Kidney (tissue), 22 donors: ENCODE measurements at places on chromosomes 12 and 14. TPM values are rescaled to one million over a fixed set of nuclear protein-coding genes. Genes with fewer than 3 reads are reported as not detected.

- no peaks in the 10 kb centered on the region for H3K27me3 ChIP-seq
- H3K4me3 ChIP-seq, result no peak overlapping the region
- H3K4me1 ChIP-seq, result no peaks in the 10 kb centered on the region
These were observed 10.7 kb downstream of the DHRS2 start for GRCh38 chr14:23646648-23647549.

GRCh38 chr14:22143363-22143762 lies 445.7 kb downstream of the DAD1 start:
- H3K36me3 ChIP-seq, result no peaks in the 10 kb centered on the region
- DNase-seq, result no peak
- no peak overlapping the region for H3K4me3 ChIP-seq
- no peaks in the 10 kb centered on the region for H3K4me1 ChIP-seq

Gene CLECL1
- 2.1 TPM for total RNA-seq

- H3K36me3 ChIP-seq, result no peaks in the 10 kb centered on the region
- H3K27me3 ChIP-seq, result no peaks in the 10 kb centered on the region
- DNase-seq, result no peak
- H3K4me3 ChIP-seq, result no peak overlapping the region
These were observed 7.0 kb downstream of the RNASE10 start for GRCh38 chr14:20512177-20512905.

DNA sequence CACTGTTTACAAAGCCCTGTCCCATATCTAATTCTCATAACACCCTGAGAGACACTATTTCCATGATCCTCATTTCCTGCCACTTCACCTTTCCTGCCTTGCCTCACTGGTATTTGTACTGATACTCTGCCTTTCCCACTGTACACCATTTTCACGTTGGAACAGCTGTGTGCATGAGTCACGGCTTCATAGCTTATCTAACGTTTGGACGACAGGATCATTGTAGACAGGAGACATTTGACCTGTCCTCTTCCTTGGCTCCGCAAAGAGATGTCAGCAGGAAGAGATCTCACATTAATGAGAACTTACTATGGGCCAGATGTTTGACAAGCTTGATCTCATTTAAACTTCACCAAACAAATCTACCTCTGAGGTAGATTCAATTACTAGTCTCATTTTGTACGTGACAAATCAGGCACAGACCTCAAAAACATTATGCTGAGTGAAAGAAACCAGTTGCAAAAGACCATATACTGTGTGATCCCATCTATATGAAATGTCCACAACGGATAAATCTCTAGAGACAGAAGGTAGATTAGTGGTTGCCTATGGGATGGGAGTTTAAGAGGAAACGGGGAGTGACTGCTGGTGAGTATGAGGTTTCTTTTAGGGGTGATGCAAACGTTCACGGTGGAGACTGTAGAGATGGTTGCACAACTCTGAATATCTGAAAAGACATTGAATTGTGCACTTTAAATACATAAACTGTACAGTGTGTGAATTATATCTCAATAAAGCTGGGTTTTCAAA lies 71.2 kb downstream of the KCNK13 start:
- no peak overlapping the region for H3K4me3 ChIP-seq
- no peak overlapping the region for H3K27ac ChIP-seq
- no peaks in the 10 kb centered on the region for H3K4me1 ChIP-seq

- no peak overlapping the region for H3K4me3 ChIP-seq
- DNase-seq, result no peak
- H3K27me3 ChIP-seq, result no peaks in the 10 kb centered on the region
- H3K4me1 ChIP-seq, result no peaks in the 10 kb centered on the region
These were observed 18.8 kb upstream of the RCOR1 start for GRCh38 chr14:102573591-102574046.

DNA sequence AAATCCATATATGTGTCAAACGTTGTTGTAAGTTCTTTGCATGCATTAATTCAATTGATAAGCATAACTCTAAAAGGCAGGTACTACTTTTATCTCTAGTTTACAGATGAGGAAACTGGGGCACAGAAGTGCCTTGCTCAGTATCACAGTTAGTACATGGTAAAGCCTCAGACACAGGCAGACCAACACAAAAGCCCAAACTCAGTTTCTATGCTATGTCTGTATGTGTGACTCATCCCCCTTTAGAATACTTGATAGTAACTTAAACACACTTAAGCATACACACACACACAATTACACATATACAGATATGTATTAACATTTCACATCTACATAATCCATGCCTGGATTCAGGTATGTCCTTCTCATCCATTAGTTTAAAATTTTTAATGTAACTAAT lies 88.0 kb downstream of the EPS8 start:
- DNase-seq, result no peak
- peak overlapping the region; percentile 3 for H3K27ac ChIP-seq
- H3K4me1 ChIP-seq, result no peaks in the 10 kb centered on the region
- H3K4me3 ChIP-seq, result no peak overlapping the region

- no peak for DNase-seq
- H3K4me1 ChIP-seq, result no peaks in the 10 kb centered on the region
- H3K36me3 ChIP-seq, result no peaks in the 10 kb centered on the region
- no peak overlapping the region for H3K4me3 ChIP-seq
- no peak overlapping the region for H3K27ac ChIP-seq
These were observed 668.8 kb downstream of the NRXN3 start for GRCh38 chr14:78838959-78839358.

Gene SLC41A2
- 27.6 TPM for total RNA-seq

DNA sequence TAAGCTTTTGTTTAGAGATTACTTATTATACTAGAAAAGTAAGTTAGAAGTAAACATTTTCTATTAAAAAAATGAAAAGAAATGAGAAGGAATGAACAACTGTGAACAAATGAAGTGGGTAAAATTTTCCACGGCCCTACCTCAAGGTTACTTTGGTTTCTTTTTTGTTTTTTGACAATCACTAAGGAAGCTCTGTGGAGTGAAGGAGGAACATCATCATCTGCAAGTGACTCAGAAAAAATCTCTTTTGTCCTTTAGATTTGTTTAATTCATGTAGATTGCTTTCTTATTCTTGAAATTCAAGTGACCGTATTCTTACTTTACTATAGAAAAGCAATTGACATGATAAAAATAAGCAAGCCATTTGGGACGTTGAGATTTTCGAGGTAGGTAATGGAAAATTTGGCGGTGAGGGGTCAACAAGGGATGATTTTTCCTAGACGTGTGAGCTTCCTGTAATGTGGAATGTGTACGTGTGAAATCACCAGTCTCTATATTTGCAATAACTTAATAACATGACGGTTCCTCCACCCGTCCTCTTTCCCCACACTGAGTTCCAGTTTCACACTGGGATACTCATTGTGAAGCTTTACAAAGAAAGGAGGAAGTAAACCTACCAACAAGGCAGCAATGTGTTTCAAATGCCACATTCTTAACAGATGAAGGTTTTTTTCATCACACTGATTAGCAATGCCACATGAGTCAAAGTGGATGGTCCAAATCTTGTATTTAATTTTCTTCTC lies 62.3 kb upstream of the EGLN3 start:
- no peaks in the 10 kb centered on the region for H3K4me1 ChIP-seq
- no peaks in the 10 kb centered on the region for H3K36me3 ChIP-seq
- no peak for DNase-seq
- H3K4me3 ChIP-seq, result no peak overlapping the region
- no peaks in the 10 kb centered on the region for H3K27me3 ChIP-seq
- no peak overlapping the region for H3K27ac ChIP-seq

DNA sequence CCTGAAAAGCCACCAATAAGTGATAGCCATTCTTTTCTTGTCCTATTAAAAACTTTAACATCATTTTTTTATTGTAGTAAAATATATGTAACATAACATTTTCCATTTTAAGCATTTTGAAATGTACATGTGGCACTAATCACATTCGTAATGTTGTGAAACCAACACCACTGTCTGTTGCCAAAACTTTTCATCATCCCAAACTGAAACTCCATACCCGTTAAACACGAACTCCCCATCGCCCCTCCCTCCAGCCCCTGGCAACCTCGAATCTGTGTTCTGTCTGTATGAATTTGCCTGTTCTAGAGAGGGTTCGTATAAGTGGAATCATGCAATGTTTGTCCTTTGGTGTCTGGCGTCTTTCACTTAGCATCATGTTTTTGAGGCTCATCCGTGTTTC lies 75.9 kb downstream of the CCDC92 start:
- H3K27me3 ChIP-seq, result no peaks in the 10 kb centered on the region
- no peaks in the 10 kb centered on the region for H3K4me1 ChIP-seq
- H3K4me3 ChIP-seq, result no peak overlapping the region
- no peaks in the 10 kb centered on the region for H3K36me3 ChIP-seq
- no peak for DNase-seq
- H3K27ac ChIP-seq, result no peak overlapping the region

DNA sequence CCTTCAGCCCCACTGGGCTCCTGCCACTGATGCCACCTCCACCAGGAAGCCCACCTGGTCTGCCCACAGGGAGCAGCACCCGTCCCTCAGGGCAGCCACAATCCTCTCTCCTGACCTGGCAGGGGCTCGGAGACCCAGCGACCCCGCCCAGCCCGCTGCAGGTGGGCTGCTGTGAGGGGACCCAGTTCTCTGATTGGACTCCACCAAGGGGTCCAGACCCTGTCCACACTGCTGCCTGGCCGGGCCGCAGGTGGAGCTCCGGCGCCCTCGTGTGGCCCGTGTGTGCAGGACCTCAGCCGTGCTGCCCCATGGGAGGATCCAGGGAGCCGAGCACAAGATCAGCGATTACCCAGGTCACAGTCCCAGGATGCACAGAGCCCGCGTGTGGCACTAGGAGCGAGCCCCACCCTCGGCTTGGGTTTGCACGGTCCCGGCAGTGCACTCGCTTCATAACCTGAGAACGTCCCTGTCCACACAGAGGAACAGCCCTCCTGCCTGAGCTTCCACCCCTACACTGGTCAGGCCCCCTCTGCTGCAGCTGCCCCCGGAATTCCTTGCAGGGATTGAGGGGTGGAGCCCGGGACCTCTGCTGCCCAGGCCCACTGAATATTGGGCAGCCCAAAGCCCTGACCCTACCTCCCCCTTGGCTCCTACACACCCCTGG lies 35.4 kb upstream of the TMEM179 start:
- H3K27me3 ChIP-seq, result no peaks in the 10 kb centered on the region
- H3K36me3 ChIP-seq, result no peaks in the 10 kb centered on the region
- DNase-seq, result peak; percentile 81

GRCh38 chr14:99230208-99231151 lies 41.5 kb downstream of the BCL11B start:
- peak; percentile 42 for DNase-seq
- H3K27ac ChIP-seq, result no peak overlapping the region
- H3K36me3 ChIP-seq, result no peaks in the 10 kb centered on the region
- no peak overlapping the region for H3K4me3 ChIP-seq

DNA sequence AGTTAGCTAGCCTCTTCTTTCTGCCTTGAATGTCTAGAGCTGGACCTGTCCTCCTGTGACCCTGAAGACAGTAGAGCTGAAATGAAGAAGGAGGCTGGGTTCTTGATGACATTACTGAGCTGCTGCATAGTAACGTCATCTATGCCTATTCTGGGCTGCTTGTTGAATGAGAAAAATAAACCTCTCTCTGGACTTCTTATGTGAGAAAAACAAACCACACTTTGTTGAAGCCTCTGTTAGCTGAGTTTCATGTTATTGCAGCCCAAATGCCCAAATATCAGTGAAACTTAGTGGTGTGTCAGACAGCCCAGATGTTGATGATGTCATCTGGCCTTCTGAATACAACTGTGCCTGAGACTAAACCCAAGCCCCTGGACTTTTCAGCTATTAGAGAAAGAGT lies 67.0 kb upstream of the MAX start:
- H3K4me1 ChIP-seq, result no peaks in the 10 kb centered on the region
- no peaks in the 10 kb centered on the region for H3K36me3 ChIP-seq
- H3K27ac ChIP-seq, result no peak overlapping the region
- H3K27me3 ChIP-seq, result no peaks in the 10 kb centered on the region

GRCh38 chr12:56034586-56035332 lies 7.0 kb upstream of the RPS26 start:
- no peak for DNase-seq
- H3K27ac ChIP-seq, result no peak overlapping the region
- H3K4me3 ChIP-seq, result no peak overlapping the region
- H3K27me3 ChIP-seq, result no peaks in the 10 kb centered on the region
- peaks cover 10% of the 10 kb centered on the region for H3K36me3 ChIP-seq

DNA sequence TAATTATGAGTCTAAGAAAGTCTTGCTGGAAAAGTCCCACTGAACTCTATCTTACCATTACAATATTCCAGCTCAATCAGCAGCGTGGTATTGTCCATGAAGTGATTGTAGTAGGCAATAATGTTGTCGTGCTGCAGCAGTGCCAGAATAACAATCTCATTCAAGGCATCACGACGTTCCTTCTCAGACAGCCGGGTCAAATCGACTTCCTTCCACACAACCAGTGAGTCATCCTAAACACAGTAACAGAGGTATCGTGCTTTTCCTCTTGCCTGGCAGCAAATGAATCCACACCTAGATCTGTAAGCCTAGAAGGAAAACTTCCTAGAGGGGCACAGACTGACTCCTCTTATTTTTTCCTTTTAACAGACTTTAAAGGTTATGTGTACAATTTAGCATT lies 2.9 kb downstream of the NEK9 start:
- no peak overlapping the region for H3K4me3 ChIP-seq
- no peak overlapping the region for H3K27ac ChIP-seq
- H3K36me3 ChIP-seq, result peaks cover 21% of the 10 kb centered on the region
- no peaks in the 10 kb centered on the region for H3K4me1 ChIP-seq

GRCh38 chr12:104303538-104304151 lies at the start of gene EID3:
TSS of gene EID3 (plus strand) at chr12:104303739. CDS start at chr12:104303935, 196 bp downstream.
- H3K4me1 ChIP-seq, result peaks cover 13% of the 10 kb centered on the region
- H3K27me3 ChIP-seq, result no peaks in the 10 kb centered on the region
- H3K4me3 ChIP-seq, result peak within 1 kb of the TSS; percentile 64
- peak within 1 kb of the TSS; percentile 83 for H3K27ac ChIP-seq

GRCh38 chr12:105570944-105571343 lies 240.5 kb downstream of the C12orf75 start:
- no peak overlapping the region for H3K4me3 ChIP-seq
- H3K4me1 ChIP-seq, result no peaks in the 10 kb centered on the region
- no peaks in the 10 kb centered on the region for H3K36me3 ChIP-seq
- no peak overlapping the region for H3K27ac ChIP-seq

GRCh38 chr14:84234281-84234680 lies 1295.7 kb upstream of the FLRT2 start:
- DNase-seq, result no peak
- no peaks in the 10 kb centered on the region for H3K27me3 ChIP-seq
- no peak overlapping the region for H3K4me3 ChIP-seq
- H3K36me3 ChIP-seq, result no peaks in the 10 kb centered on the region
- H3K27ac ChIP-seq, result no peak overlapping the region

Gene SALL2
- 8.8 TPM for total RNA-seq

GRCh38 chr12:76183459-76184186 lies 99.1 kb upstream of the NAP1L1 start:
- no peak for DNase-seq
- H3K27me3 ChIP-seq, result no peaks in the 10 kb centered on the region
- no peaks in the 10 kb centered on the region for H3K4me1 ChIP-seq
- H3K36me3 ChIP-seq, result no peaks in the 10 kb centered on the region

GRCh38 chr14:74988131-74988530 lies 14.6 kb upstream of the EIF2B2 start:
- no peak overlapping the region for H3K4me3 ChIP-seq
- H3K27me3 ChIP-seq, result no peaks in the 10 kb centered on the region
- no peak for DNase-seq

GRCh38 chr14:91277546-91278382 lies 33.3 kb upstream of the GPR68 start:
- peak overlapping the region; percentile 67 for H3K27ac ChIP-seq
- DNase-seq, result no peak
- no peaks in the 10 kb centered on the region for H3K27me3 ChIP-seq
- no peaks in the 10 kb centered on the region for H3K36me3 ChIP-seq
- no peak overlapping the region for H3K4me3 ChIP-seq
- peaks cover 4% of the 10 kb centered on the region for H3K4me1 ChIP-seq
